ENCODE measurements at places on chromosomes 6 and 20.

DNA sequence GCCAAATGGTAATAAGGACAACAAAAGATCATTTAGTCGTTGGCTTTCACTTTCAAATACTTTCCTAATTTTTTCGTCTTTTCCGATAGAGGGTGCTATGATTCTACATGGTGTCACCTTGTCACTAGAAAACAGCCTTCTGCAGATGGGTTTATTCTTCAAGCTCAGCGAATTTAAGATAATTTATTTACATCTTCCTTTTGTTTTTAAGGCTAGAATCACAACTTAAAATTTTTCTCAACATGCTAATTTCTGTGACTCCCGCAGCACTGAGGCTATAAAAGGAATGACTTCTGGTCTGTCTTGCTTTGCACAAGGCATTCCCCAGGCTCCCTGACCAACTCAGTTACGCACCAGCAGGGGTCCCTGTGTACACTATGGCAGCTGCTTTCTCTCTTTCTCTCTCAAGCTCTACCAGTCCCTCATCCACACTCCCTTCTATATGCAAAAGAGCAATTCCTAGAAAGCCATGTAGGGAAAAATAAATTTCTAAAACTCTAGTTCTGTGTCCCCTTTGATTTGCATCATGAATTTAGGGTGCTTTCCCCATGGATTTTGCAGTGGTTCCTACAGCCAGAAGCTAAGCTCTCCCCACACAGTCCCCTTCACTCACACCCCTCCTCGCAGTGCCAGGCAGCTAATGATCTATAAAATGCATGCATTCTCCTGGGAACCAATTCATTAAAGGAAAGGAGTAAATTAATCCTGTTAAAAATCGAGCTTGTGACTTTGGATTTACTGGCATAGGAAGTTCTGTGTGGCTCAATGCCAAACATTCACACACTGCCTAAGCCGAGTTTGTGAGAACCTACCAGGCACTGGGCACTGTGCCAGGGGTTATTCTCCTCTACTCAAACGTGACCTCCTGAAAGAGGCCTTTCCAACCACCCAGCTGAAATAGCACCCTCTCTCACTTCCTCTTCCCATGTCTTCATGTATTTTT is 74.5 kb downstream of the DCDC2 start:
- peak; percentile 76 for DNase-seq

DNA sequence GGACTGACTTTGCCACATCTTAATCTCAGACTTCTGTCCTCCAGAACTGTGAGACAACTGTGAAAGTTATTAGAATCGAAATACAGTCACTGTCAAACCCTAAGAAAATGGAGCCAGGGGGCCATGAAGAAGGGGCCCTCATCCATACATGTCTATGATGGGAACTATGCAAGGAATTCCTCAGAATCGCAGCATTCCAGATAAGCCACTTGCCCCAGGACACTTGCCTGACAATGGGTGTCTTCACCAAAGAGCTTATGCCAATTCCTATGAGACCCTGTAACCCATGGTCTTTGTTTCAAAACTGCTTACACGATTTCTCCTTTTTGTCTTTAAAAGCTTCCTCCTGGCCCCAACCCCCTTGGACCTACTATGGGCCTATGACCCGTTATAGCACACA is 90.4 kb upstream of the FOXP4 start:
- DNase-seq, result no peak

- no peak for DNase-seq
Measured at GRCh38 chr6:28814032-28814976, 109.5 kb downstream of the TRIM27 start.

DNA sequence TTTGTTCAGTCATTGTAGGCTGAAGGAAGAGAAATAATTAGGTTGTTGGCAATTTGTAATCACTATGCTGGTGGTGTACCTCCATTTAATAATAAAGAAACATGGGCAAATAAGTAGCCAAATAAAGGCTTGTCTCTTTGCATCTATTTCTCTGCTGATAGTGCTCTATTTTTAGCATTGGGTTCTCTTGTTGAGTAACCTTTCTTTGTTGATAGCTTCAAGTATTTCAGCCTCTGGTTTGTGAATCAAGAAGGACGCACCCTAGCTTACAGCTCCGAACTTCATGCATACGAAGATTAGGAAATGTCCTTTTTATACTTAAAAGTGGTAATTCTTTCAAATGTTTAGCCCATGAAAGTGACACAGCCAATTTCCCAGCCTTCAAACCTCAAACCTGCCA is 2.6 kb downstream of the PPP1R14C start:
- DNase-seq, result peak; percentile 21

DNA sequence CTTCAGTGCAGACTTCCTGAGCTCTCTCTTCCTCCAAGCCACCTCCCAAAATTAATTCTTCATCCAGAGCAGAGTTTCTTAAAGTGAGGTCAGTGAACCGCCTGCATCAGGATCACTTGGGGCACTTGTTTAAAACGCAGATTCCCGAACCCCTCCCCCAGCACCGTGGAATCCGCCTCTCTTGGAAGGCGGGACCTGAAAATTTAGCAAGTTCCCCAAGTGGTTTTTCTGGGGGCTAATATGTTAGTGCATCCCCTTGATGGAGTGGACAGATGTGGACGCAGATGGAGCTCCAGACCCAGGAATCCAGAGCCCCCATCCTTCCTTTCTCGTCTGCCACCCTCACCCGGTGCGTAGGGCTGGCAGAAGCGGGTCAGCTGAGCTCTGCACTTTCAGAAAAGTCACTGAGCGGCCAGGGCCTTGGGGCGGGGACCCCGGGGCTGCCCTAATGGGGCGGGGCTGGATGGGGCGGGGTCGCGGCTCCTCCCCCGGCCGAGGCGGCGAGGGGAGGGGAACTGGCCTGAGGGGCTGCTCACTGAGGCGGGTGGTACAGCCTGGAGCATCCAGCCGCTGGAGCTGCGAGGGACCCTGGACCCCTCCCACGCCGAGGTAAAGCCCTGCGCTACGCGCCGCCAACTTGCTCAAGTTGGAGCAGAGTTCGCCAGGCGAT is at the start of the genes DEFB124 and REM1:
DEFB124 (minus strand) TSS at position 370 of the 670 bp plus-strand sequence. CDS start 2,114 bp downstream, outside the sequence.
REM1 (plus strand) TSS at position 531 of the 670 bp plus-strand sequence. CDS start 1,158 bp downstream, outside the sequence.
- DNase-seq, result no peak

- peak; percentile 30 for DNase-seq
Measured at GRCh38 chr20:23078351-23079015, 7.6 kb downstream of the CD93 start.

GRCh38 chr20:19937651-19938420 is 79.3 kb upstream of the NAA20 start:
- DNase-seq, result peak; percentile 55

DNA sequence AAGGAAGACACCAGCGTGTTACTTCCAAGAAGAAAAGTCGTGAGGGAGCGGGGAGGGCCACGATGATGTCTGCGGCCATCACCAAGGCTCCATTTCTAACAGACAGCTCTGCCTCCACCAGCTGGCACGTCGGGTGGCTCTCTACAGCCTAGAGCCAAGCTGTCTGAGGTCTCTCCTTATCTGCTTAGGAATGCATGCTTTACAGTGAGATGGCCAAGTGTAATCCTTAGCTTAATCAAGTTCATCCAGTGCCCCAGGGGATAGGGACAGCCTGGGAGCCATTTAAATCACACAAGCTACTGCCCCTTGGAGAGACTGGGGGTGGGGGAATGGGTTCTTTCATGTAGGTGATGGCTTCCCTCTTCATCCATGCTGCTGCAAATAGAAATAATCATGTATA is 213.8 kb upstream of the CST7 start:
- DNase-seq, result no peak

DNA sequence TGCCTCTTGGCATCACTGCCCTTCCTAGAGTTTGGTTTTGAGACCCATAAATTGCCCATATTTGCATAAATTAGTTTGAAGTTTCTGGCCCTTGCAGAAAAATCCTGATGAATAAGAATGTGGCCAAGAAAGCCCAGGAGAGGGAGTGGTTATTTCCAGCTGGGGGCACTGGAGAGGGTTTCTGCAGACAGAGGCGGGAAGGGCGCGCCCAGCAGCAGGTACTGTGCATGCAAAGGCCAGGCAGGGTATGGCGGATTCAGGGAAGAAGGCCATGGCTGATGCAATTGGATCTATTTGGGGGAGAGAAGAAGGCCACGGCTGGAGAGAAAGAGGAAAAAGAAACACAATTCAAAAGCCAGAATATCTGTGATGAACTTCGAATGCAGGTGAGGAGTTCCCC is 48.2 kb upstream of the PXDC1 start:
- no peak for DNase-seq

DNA sequence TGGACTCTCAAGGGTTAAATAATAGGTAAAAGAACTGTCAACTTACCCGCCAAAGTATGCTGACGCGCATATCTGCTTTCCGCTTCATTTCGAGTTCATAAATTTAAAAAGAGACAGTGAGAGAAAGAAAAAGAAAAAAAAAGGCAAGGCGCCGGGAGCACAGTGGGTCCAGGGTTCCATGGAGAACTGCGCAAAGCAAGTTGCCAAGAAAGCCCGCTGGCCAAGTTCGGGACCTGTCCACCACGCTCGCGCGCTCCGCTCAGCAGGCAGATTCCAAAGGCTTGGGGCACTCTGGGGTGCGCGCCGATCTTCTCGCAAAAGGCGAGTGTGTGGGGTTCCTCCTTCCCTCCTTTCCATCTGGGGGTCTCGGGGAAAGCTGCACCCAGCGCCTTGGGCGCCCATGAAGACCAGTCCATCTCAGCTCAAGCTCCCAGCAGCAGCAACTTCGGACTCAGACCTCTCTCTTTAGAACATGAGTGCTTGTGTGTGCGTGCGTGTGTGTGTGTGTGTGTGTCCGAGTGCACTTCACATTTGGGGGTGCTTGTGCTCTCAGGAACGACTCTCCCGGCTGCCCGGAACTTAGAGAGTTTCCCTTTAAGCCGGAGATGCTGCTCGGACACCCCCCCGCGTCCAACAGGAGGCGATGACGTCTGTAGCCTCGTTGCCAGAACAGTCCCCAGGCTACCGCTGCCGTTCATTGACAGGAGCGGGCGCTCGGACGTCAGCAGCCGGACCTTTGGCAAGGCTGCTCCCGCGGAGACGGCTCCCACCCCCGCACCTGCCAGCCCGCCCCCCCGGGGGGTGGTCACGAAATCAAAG is 180.0 kb downstream of the TBXT start:
- DNase-seq, result no peak
